T-helper 2 cell treated with Interferon-gamma antibody and Interleukin-4, amounts not matched to agents 5 μg/mL and 100 μg/mL, for 36 hours (primary cell): ENCODE measurements at places on chromosomes 4 and X.

DNA sequence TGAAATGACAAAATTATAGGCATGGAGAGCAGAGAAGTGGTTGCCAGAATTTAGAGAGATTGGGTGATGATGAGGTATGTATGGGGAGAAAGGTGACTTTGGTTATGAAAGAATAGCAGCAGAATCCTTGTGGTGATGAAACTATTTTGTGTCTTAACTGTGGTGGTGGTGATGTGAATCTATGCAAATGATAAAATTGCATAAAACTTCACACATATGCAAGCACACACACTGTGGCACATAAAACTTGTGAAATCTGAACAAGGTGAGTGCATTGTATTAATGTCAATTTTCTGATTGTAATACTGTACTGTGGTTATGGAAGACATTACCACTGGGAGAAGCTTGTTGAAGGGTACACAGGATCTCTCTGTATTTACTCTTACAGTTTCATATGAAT, 91.0 kb downstream of the IL15 start:
- H3K4me3 ChIP-seq: no peak overlapping the region
- no peaks in the 10 kb centered on the region for H3K4me1 ChIP-seq
- DNase-seq: no peak
- H3K27ac ChIP-seq: no peak overlapping the region

- H3K4me1 ChIP-seq: no peaks in the 10 kb centered on the region
- H3K27ac ChIP-seq: no peak overlapping the region
- H3K36me3 ChIP-seq: no peaks in the 10 kb centered on the region
- no peaks in the 10 kb centered on the region for H3K27me3 ChIP-seq
Observed at GRCh38 chr4:61049018-61049417, 151.1 kb upstream of the ADGRL3 start.

DNA sequence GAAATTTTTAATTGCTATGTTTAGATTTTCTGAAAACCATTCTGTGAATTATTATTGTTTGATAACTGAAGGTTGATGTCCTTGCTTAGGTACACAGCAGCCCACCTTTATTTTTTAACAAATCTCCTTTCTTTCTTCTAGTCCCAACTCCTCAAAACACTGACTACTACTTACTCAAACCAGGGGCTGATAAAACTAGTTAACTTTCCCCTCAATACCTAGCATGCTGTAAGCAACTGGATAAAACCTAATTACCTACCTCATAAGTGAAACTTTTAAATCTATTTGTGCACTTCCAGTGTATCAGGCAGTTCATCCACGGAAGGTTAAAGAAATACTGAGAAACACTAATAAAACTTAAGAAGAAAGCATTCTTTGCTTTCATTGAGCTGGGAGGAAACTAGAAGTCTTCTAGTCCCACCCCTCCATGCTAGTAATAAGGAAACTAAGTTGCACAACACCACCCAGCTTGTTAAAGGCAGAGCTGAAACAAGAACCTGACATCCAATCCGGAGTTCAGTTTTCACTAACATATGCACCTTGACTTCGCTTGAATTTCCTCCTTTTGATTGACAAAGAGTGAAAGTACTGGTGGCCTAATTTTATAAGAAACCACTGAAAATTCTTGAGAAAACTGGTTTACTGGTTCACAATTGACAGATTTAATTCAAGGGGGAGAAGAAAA, 180.2 kb upstream of the TET2 start:
- peaks cover 3% of the 10 kb centered on the region for H3K27me3 ChIP-seq
- DNase-seq: peak; percentile 55
- peaks cover 34% of the 10 kb centered on the region for H3K4me1 ChIP-seq
- peak overlapping the region; percentile 88 for H3K4me3 ChIP-seq
- peak overlapping the region; percentile 97 for H3K27ac ChIP-seq

- H3K4me3 ChIP-seq: no peak overlapping the region
- DNase-seq: no peak
- H3K4me1 ChIP-seq: no peaks in the 10 kb centered on the region
- H3K27me3 ChIP-seq: no peaks in the 10 kb centered on the region
Observed at GRCh38 chr4:167918077-167918476, 174.3 kb upstream of the ANXA10 start.

GRCh38 chrX:14865201-14865600, 7.7 kb downstream of the FANCB start:
- no peak overlapping the region for H3K27ac ChIP-seq
- no peaks in the 10 kb centered on the region for H3K27me3 ChIP-seq
- peaks cover 9% of the 10 kb centered on the region for H3K4me1 ChIP-seq
- no peak overlapping the region for H3K4me3 ChIP-seq
- peaks cover 32% of the 10 kb centered on the region for H3K36me3 ChIP-seq

- no peak for DNase-seq
- no peak overlapping the region for H3K4me3 ChIP-seq
- no peak overlapping the region for H3K27ac ChIP-seq
- peaks cover 5% of the 10 kb centered on the region for H3K27me3 ChIP-seq
- peaks cover 18% of the 10 kb centered on the region for H3K4me1 ChIP-seq
- H3K36me3 ChIP-seq: no peaks in the 10 kb centered on the region
Observed at GRCh38 chr4:78622253-78622979, 70.8 kb downstream of the ANXA3 start.

GRCh38 chr4:159102622-159103383, at the start of gene RAPGEF2:
Gene RAPGEF2 (plus strand): TSS chr4:159103079. CDS start chr4:159104163, 1,084 bp downstream.
- peak within 1 kb of the TSS; percentile 84 for H3K4me3 ChIP-seq
- H3K27ac ChIP-seq: peak within 1 kb of the TSS; percentile 90
- peaks cover 2% of the 10 kb centered on the region for H3K36me3 ChIP-seq
- H3K4me1 ChIP-seq: peaks cover 53% of the 10 kb centered on the region
- peak; percentile 84 for DNase-seq

DNA sequence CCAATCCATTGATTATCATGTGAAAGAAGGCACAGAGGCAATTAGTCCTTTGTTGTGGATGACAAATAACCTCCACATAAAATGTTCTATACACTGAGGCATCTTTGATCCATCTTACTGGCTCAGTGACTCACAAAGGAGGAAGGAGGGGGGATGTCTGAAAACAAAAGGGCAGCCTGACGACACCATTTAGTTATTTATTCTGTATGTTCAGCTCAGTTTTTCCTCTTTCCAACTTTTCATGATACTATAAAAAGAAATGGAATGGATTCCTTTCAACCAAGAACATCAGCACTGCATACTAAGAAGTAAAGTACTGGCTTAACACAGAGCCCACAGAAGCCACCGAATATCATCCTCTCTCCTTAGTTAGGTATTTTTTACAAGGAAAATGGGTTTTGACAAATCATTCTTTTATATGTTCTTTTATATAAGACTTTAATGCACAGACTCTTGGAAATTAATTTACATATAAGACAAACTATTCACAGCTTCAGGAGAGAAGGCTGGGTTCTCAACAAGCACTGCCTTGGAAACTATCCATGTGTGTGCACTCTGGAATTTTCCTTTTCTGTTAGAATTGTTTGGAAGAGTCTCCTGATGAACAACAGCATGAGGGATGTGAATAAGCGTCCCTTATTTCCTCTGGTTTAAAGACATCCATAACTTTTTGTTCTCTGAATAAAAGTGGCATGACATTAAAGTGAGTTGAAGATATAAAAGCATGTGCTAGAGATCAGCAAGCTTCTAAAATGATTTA, 135.6 kb downstream of the TSPAN5 start:
- no peak for DNase-seq
- no peaks in the 10 kb centered on the region for H3K36me3 ChIP-seq
- no peaks in the 10 kb centered on the region for H3K27me3 ChIP-seq
- no peak overlapping the region for H3K4me3 ChIP-seq
- no peak overlapping the region for H3K27ac ChIP-seq
- H3K4me1 ChIP-seq: peaks cover 39% of the 10 kb centered on the region

- no peak overlapping the region for H3K27ac ChIP-seq
- no peaks in the 10 kb centered on the region for H3K27me3 ChIP-seq
- H3K4me1 ChIP-seq: no peaks in the 10 kb centered on the region
- no peaks in the 10 kb centered on the region for H3K36me3 ChIP-seq
- DNase-seq: no peak
Observed at GRCh38 chrX:6279277-6279909, 50.7 kb upstream of the NLGN4X start.

- peak overlapping the region; percentile 95 for H3K4me3 ChIP-seq
- H3K27me3 ChIP-seq: no peaks in the 10 kb centered on the region
- H3K36me3 ChIP-seq: peaks cover 22% of the 10 kb centered on the region
- peak overlapping the region; percentile 87 for H3K27ac ChIP-seq
- DNase-seq: peak; percentile 12
Observed at GRCh38 chrX:45850197-45850774, 649.6 kb upstream of the DIPK2B start.

- H3K36me3 ChIP-seq: peaks cover 41% of the 10 kb centered on the region
- H3K4me1 ChIP-seq: peaks cover 8% of the 10 kb centered on the region
- H3K27ac ChIP-seq: no peak overlapping the region
- no peak overlapping the region for H3K4me3 ChIP-seq
- H3K27me3 ChIP-seq: no peaks in the 10 kb centered on the region
- no peak for DNase-seq
Observed at GRCh38 chrX:46456125-46456922, 88.9 kb downstream of the ZNF674 start.

GRCh38 chr4:106315476-106315967, 487 bp downstream of the TBCK start:
- H3K36me3 ChIP-seq: peaks cover 9% of the 10 kb centered on the region
- H3K27me3 ChIP-seq: no peaks in the 10 kb centered on the region
- no peak overlapping the region for H3K27ac ChIP-seq
- peak; percentile 45 for DNase-seq

- H3K27me3 ChIP-seq: no peaks in the 10 kb centered on the region
- no peak overlapping the region for H3K4me3 ChIP-seq
- H3K4me1 ChIP-seq: no peaks in the 10 kb centered on the region
Observed at GRCh38 chr4:114318309-114318708, 280.3 kb upstream of the UGT8 start.

GRCh38 chr4:112370466-112370865, 73.3 kb downstream of the ALPK1 start:
- DNase-seq: no peak
- no peaks in the 10 kb centered on the region for H3K4me1 ChIP-seq
- H3K4me3 ChIP-seq: no peak overlapping the region
- no peaks in the 10 kb centered on the region for H3K36me3 ChIP-seq
- H3K27ac ChIP-seq: no peak overlapping the region

DNA sequence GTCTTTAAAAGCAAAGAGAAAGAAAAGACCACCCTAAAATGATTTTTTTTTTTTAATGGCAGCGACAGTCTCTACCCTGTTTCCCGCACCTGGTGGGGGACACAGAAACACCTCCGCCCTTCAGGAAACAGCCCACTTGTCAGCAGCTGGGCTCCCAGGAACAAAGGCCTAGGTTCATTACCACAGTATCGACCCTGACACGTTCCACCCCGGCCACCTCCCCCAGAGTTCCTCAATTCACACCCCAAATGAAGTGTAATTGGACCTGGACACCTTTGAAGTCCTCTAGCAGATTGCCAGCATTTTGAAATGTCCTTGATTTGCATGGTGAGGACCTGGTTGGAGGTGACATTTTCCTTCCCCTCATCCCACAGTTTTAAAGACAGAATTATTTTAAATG, 175.0 kb upstream of the BCOR start:
- H3K27ac ChIP-seq: no peak overlapping the region
- peaks cover 7% of the 10 kb centered on the region for H3K4me1 ChIP-seq
- DNase-seq: no peak
- H3K27me3 ChIP-seq: no peaks in the 10 kb centered on the region

GRCh38 chr4:27217261-27217769, 356.7 kb downstream of the STIM2 start:
- H3K27ac ChIP-seq: no peak overlapping the region
- H3K27me3 ChIP-seq: no peaks in the 10 kb centered on the region
- no peak for DNase-seq
- H3K4me3 ChIP-seq: no peak overlapping the region
- no peaks in the 10 kb centered on the region for H3K4me1 ChIP-seq

GRCh38 chrX:119870626-119871131, 854 bp downstream of the RNF113A start:
- peaks cover 18% of the 10 kb centered on the region for H3K36me3 ChIP-seq
- H3K4me1 ChIP-seq: peaks cover 8% of the 10 kb centered on the region
- H3K27ac ChIP-seq: peak overlapping the region; percentile 99
- H3K4me3 ChIP-seq: peak overlapping the region; percentile 94
- no peaks in the 10 kb centered on the region for H3K27me3 ChIP-seq

DNA sequence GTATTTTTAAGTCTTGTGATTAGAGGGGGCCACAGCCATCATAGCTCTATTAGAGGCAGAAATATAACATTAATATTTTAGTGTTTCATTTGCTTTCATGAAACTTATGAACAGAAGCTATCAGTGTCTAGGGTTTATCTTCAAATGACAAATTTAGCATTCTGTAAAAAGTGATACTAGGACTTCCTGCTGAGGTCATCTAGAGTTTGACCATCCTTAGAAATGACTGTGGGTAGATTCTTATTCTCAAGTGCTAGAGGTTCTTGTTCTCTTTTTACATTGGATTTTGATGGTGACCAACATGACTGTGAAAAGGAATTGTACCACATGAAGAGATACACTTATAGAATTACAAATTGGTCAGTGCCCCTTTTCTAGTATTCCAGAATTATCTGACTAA, 568.6 kb downstream of the RPA4 start:
- no peak overlapping the region for H3K27ac ChIP-seq
- no peaks in the 10 kb centered on the region for H3K27me3 ChIP-seq
- no peak overlapping the region for H3K4me3 ChIP-seq
- no peak for DNase-seq
- H3K4me1 ChIP-seq: no peaks in the 10 kb centered on the region
- no peaks in the 10 kb centered on the region for H3K36me3 ChIP-seq

DNA sequence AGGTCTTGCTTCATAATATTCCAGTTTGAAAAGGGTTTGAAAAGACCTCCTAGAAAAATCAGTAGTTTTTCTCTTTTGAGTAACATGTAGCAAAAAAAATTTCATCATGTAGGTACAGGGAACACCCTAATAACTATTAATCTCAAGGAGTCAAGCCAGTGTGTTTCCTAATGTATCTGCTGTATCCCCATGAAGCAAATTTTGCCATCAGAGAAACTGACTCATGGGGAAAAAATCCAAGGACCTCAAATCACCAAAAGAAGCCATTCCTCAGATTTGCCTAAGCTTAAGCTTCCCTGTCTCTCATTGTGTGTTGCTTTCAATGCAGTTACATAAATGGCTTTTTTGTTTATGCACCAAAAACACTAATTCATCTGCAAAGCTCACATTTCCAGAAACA, 29.7 kb downstream of the F9 start:
- no peaks in the 10 kb centered on the region for H3K4me1 ChIP-seq
- no peak overlapping the region for H3K4me3 ChIP-seq
- no peak for DNase-seq
- H3K27me3 ChIP-seq: no peaks in the 10 kb centered on the region
- no peak overlapping the region for H3K27ac ChIP-seq

- DNase-seq: no peak
- no peak overlapping the region for H3K4me3 ChIP-seq
- no peak overlapping the region for H3K27ac ChIP-seq
- peaks cover 6% of the 10 kb centered on the region for H3K4me1 ChIP-seq
Observed at GRCh38 chr4:127775843-127776242, 6.3 kb upstream of the HSPA4L start.

- peaks cover 25% of the 10 kb centered on the region for H3K4me1 ChIP-seq
- H3K36me3 ChIP-seq: peaks cover 9% of the 10 kb centered on the region
- peak overlapping the region; percentile 41 for H3K27ac ChIP-seq
- no peak for DNase-seq
- no peaks in the 10 kb centered on the region for H3K27me3 ChIP-seq
Observed at GRCh38 chrX:110268886-110269285, 49.0 kb downstream of the AMMECR1 start.

- peaks cover 30% of the 10 kb centered on the region for H3K4me1 ChIP-seq
- peak overlapping the region; percentile 99 for H3K27ac ChIP-seq
- H3K27me3 ChIP-seq: peaks cover 2% of the 10 kb centered on the region
Observed at GRCh38 chr4:40055511-40055862, 1.2 kb upstream of the N4BP2 start.

GRCh38 chrX:150513544-150513943, 54.9 kb upstream of the MTM1 start:
- H3K4me1 ChIP-seq: no peaks in the 10 kb centered on the region
- H3K27ac ChIP-seq: no peak overlapping the region
- no peak for DNase-seq
- peaks cover 3% of the 10 kb centered on the region for H3K27me3 ChIP-seq
- no peak overlapping the region for H3K4me3 ChIP-seq
- H3K36me3 ChIP-seq: no peaks in the 10 kb centered on the region
